ENCODE measurements at places on chromosomes 5 and 9.

GRCh38 chr5:35430381-35431162 is 187.1 kb upstream of the SPEF2 start:
- no peak for DNase-seq

GRCh38 chr9:127498298-127498697 is 47.0 kb downstream of the LRSAM1 start:
- DNase-seq = no peak

GRCh38 chr9:98905015-98905414 is 38.7 kb upstream of the COL15A1 start:
- DNase-seq = no peak

DNA sequence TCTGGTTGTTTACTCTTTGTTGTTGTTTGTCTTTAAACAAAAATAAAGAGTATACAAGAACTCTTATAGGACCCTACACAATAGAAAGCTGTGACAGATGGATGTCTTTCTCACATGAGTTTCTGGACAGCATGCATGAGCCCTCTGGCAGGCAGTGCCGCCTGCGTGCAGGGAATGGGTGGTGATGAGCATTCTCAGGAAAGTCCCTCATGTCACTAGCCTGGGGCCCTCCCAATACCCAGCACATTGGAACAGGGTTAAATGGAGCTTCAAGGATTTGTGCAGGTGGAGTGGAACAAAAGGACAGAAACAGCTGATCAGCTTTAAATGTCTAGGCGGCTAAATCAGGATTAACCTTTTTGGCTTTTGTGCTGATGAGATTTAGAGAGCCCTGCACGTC is 181.0 kb upstream of the CD180 start:
- no peak for DNase-seq

- DNase-seq = no peak
Measured at GRCh38 chr9:136808075-136808805, 492 bp downstream of the RABL6 start.

- DNase-seq = no peak
Measured at GRCh38 chr9:124333203-124333579, 75.4 kb downstream of the NEK6 start.

DNA sequence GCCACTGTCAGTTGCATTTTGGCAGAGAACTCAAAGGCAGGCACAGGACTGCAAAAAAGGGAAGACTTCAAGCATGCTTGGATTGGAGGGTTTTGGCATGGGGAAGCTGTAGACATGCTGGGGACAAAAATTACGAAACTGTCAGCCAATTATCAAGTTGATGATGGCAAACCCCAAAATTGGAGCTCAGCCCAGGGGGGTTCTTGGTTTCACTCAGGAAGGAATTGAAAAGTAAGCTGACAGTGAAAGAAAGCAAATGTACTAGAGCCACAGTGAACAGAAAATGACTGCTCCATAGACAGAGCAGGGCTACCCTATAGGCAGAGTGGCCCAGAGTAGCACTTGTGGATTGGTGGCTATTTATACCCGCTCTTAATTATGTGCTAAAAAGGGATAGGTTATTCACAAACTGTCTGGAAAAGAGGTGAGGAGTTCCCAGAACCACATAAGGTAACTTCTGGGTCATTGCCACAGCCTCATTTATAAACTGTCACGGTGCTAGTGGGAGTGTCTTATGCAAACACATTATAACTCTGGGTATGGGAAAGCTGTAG is 14.6 kb upstream of the CFAP95 start:
- DNase-seq = no peak

DNA sequence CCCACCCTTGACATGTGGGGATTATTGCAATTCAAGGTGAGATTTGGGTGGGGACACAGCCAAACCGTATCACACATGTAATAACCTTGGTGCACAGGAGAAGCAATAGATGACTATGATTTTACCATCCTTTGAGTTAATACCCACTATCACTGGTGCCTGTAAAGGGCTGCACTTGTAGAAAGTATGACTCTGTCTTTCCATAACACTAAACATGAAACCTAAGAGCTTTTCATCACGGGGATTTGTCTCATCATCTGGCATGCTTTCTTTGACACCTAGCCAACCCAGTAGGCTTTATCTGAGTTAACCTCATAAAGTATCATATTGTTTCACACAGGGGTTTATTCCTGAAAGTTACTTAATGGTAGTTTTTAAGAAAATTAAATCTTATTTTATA is 188.9 kb upstream of the TNC start:
- peak; percentile 36 for DNase-seq

- DNase-seq = no peak
Measured at GRCh38 chr5:147645197-147645596, 135.3 kb upstream of the DPYSL3 start.

DNA sequence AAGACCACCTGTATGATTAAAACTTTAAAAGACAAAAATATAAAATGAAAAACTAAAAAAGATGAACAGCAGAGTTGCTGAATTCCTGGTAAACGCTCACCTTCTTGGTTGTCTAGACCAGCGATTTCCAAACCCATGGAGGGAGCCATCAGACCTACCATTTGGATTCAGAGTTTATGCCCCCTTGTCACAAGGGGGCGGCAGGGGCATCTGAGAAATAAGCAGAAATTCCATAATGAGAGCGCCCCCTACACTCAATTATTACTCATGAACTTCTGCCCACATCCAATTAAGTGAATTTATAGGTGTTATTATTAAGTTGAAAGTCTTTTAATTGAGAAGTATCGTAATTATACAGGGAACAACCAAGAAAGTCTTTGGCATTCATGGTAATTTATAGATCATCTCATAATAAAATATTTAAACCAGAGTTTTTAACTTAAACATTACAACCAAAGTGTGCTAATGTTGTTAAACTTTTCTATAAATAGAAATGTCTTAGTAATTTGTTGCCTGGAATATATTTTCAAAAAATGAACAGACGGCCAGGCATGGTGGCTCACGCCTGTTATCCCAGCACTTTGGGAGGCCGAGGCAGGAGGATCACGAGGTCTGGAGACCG is 35.2 kb upstream of the SPATA31C2 start:
- peak; percentile 81 for DNase-seq

- DNase-seq = peak; percentile 94
Measured at GRCh38 chr9:86534572-86535258, 180.5 kb upstream of the TUT7 start.

- DNase-seq = peak; percentile 74
Measured at GRCh38 chr9:10875752-10876151, 262.9 kb upstream of the PTPRD start.

- peak; percentile 42 for DNase-seq
Measured at GRCh38 chr5:175252234-175252805, 191.7 kb downstream of the DRD1 start.

- peak; percentile 6 for DNase-seq
Measured at GRCh38 chr5:126920291-126920690, 110.1 kb downstream of the MARCHF3 start.

DNA sequence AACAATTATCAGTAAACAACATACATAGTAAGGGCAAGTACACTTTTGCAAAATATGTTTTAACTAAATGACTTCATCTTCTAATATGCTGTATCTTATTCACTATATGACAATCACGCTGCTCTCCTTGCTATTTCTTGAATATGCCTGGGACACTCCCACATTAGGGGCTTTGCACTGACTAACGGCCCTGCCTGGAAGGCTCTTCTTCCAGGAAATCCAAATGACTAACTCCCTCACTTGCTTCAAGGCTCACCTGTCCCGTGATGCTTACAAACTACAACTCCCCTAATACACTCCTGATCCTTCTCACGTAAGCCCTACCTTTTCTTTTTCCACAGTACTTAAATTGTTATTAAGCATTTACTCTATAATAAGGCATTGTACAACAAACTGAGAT is 10.6 kb downstream of the ERP44 start:
- no peak for DNase-seq

DNA sequence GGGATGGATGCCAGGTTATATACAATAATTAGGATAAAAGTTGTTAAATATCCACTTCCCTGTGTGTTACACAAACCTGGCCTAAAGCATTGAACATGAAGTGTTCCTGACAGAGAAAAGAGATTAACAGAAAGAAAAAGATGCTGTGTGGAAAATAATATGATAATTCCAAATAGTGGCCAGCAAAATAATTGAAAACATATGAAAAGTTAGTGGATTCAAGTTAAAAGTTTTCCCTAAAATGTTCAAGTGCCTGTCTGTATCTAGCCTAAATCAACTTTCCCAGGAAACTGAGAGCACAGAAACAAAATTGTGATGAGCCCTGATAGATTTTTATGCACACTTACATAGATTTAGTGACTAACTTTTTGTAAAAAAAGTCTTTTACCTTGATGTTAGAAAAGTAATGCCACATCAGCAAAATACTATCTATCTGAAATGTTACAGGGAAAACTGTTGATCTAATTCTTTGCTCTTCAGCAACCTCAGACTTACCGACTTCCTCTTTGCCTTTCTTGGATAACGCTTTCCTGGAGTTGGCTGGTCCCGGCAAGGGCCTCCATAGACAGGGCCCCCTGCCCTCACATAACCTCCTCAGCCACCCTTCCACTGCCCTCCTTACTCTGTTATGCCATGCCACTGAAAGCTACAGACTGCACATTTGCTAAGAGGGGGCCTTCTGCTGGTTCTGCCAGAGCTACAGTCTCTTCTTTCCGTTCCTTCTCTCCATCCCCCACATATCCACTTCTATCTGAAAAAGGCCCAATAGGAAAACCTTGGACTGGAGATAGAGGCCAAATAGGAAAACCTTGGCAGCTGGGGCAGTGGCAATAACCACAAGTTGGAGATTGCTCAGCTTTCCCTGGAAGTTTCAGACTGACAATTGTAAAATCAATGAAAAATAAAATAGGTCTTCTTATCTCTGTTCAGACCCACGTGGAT is 44.4 kb downstream of the ZNF474 start:
- DNase-seq = no peak

All from fibroblast of skin of scalp (primary cell).